ENCODE measurements at places on chromosomes 12 and 14. TPM values are rescaled to one million over a fixed set of nuclear protein-coding genes. Genes with fewer than 3 reads are reported as not detected.

KRT1 gene
- total RNA-seq = not detected

DNA sequence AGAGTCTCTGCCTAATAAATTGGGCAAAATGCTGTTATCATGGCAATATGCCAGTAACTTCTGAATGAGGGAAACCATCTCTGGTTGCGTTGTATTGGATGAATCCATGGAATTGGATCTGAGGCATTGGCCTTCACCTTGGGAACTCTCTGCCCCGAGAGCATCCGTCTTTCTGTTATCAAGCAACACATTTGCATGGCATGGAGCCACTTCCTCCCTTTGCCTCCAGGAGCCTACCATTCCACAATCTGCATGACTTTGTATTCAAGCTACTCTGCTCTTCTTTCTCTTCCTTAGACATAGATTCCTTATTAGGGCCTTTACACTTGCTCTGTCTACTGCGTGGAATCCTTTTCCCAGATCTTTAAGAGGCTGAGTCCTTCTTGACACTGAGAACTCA, 57.2 kb downstream of the RIC8B start:
- H3K4me3 ChIP-seq = no peak overlapping the region
- no peaks in the 10 kb centered on the region for H3K27me3 ChIP-seq
- peak overlapping the region; percentile 61 for H3K27ac ChIP-seq
- no peak for DNase-seq

GRCh38 chr12:128619263-128619662, 204.5 kb downstream of the SLC15A4 start:
- H3K27ac ChIP-seq = no peak overlapping the region
- H3K36me3 ChIP-seq = peaks cover 72% of the 10 kb centered on the region
- DNase-seq = no peak

- no peaks in the 10 kb centered on the region for H3K27me3 ChIP-seq
- no peak for DNase-seq
- no peak overlapping the region for H3K27ac ChIP-seq
- no peak overlapping the region for H3K4me3 ChIP-seq
Measured at GRCh38 chr12:27561535-27562350, 37.7 kb downstream of the PPFIBP1 start.

- no peak overlapping the region for H3K4me3 ChIP-seq
- no peak for DNase-seq
- no peaks in the 10 kb centered on the region for H3K4me1 ChIP-seq
- H3K27ac ChIP-seq = no peak overlapping the region
- no peaks in the 10 kb centered on the region for H3K36me3 ChIP-seq
- no peaks in the 10 kb centered on the region for H3K27me3 ChIP-seq
Measured at GRCh38 chr14:24280797-24281460, 9.5 kb upstream of the RABGGTA start.

TAS2R30 gene
- 1.7 TPM for total RNA-seq

- no peak for DNase-seq
- peaks cover 10% of the 10 kb centered on the region for H3K4me1 ChIP-seq
- no peak overlapping the region for H3K27ac ChIP-seq
Measured at GRCh38 chr14:67555518-67556090, 22.5 kb downstream of the PLEKHH1 start.

DNA sequence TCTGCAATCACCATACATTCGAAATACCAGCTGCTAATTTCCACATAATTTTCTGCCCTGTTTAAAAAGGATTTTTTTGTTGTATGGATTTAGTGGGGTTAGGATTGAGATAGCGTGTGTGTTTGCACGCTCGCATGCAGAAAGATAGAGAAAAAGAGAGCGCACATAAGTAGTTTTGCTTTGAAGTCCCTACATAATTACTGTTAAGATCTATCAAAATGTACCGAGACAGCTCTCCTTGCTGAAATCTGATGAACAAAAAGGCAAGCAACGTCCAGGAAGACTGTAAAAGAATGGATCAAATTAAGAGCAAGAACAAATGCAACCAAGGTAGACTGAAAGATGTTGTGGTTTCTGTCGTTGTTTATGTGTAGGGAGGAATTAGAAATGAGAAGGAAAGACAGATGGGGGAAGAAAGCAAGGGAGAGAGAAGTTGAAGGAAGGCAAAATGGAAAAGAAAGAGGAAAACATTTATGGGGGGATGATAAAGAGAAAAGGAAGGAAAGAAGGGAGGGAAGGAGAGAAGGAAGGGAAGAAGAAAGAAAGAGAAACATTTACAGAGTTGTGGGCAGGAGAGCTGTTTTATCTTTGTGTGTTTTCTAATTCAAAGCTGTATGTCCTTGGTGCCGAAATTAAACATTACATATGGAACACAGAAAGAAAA, 522.3 kb downstream of the MED13L start:
- no peaks in the 10 kb centered on the region for H3K36me3 ChIP-seq
- H3K27ac ChIP-seq = no peak overlapping the region
- peaks cover 12% of the 10 kb centered on the region for H3K4me1 ChIP-seq
- no peak overlapping the region for H3K4me3 ChIP-seq

DNA sequence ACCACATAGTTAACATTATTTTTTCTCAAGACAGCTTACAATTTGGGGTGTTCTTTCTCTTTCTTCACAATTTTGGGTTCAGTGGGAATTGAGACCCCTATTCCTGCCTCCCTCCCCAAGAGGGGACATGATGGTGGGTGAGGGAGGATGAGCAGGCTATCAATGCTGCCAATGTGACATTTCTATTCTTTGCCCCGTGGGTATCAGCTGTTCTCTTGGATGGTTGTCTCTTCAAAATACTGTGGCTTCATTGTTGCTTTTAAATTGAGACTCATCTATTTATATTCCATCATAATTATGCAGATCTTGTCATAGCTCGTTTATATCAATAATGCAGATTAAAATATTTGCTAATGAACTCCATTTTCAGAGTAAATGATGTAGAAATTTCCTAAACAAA, 56.5 kb upstream of the ANO4 start:
- H3K27me3 ChIP-seq = no peaks in the 10 kb centered on the region
- 0 out of 2 replicates have a peak, but pooled peaks cover 2% of the 10 kb centered on the region for H3K4me1 ChIP-seq
- no peak overlapping the region for H3K27ac ChIP-seq

GRCh38 chr12:22242726-22243125, 91.8 kb downstream of the ST8SIA1 start:
- no peaks in the 10 kb centered on the region for H3K36me3 ChIP-seq
- no peak overlapping the region for H3K4me3 ChIP-seq
- peaks cover 18% of the 10 kb centered on the region for H3K4me1 ChIP-seq
- H3K27ac ChIP-seq = no peak overlapping the region
- no peak for DNase-seq

- no peak for DNase-seq
- no peaks in the 10 kb centered on the region for H3K36me3 ChIP-seq
- no peaks in the 10 kb centered on the region for H3K27me3 ChIP-seq
- no peak overlapping the region for H3K27ac ChIP-seq
Measured at GRCh38 chr14:92656306-92657081, 91.9 kb downstream of the LGMN start.

ST8SIA1 gene
- 2.3 TPM for total RNA-seq

CCDC197 gene
- total RNA-seq = not detected

GRCh38 chr14:49972131-49972671, 79.3 kb downstream of the ARF6 start:
- H3K4me3 ChIP-seq = no peak overlapping the region
- H3K4me1 ChIP-seq = peaks cover 13% of the 10 kb centered on the region
- peak overlapping the region; percentile 17 for H3K27ac ChIP-seq
- no peaks in the 10 kb centered on the region for H3K27me3 ChIP-seq

RDH12 gene
- 0.55 TPM for total RNA-seq

DDN gene
- total RNA-seq = 0.33 TPM

GRCh38 chr12:46521145-46521544, 148.6 kb upstream of the SLC38A2 start:
- peaks cover 14% of the 10 kb centered on the region for H3K4me1 ChIP-seq
- H3K4me3 ChIP-seq = no peak overlapping the region
- H3K36me3 ChIP-seq = no peaks in the 10 kb centered on the region
- no peaks in the 10 kb centered on the region for H3K27me3 ChIP-seq
- H3K27ac ChIP-seq = no peak overlapping the region

GRCh38 chr14:24195186-24196070, at the start of gene TM9SF1:
Gene TM9SF1, minus strand, starts transcription at chr14:24195441. Its CDS starts 422 bp downstream, at chr14:24195019.
- peak within 1 kb of the TSS; percentile 94 for H3K4me3 ChIP-seq
- peaks cover 34% of the 10 kb centered on the region for H3K36me3 ChIP-seq
- H3K27me3 ChIP-seq = no peaks in the 10 kb centered on the region
- peaks cover 23% of the 10 kb centered on the region for H3K4me1 ChIP-seq
- H3K27ac ChIP-seq = peak within 1 kb of the TSS; percentile 97

DNA sequence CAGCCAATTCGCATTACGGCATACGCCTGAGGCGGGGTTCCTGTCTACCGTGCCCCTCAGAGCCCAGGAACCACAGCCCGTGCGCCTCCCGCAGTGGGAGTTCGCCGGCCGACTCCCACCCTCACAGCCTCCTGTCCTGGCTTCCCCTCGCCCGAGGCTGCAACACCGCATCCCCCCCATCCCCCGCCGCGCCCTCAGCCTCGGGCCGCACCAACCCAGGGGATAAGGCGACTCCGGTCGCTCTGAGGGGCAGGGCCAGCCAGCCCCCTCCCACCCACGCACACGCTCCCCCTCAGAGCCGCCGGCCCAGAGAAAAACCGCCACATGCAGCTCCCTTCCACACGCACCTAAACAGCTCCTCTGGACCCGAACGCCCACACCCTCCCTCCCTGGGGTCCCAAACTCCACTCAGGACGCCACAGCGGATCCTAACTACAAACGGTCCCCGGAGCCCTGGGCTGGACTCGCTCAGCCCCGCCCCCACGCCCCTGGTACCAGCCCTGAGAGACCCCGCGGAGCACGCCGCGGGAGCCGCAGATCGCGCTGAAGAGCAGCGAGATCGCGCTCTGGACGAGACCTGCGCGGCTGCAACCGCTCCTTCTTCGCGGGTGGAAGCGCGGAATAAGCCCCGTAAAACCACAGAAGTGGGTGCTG, at the start of gene C14orf39:
Gene C14orf39 (minus strand): TSS at position 466 of the 654 bp plus-strand sequence. CDS start 985 bp downstream, outside the sequence.
- H3K36me3 ChIP-seq = peaks cover 2% of the 10 kb centered on the region
- H3K4me3 ChIP-seq = peak within 1 kb of the TSS; percentile 82
- DNase-seq = peak; percentile 68
- peaks cover 3% of the 10 kb centered on the region for H3K4me1 ChIP-seq
- no peaks in the 10 kb centered on the region for H3K27me3 ChIP-seq
- no peak within 1 kb of the TSS for H3K27ac ChIP-seq

GRCh38 chr12:15276088-15276698, 46.1 kb upstream of the PTPRO start:
- no peak overlapping the region for H3K4me3 ChIP-seq
- no peak overlapping the region for H3K27ac ChIP-seq
- peaks cover 7% of the 10 kb centered on the region for H3K4me1 ChIP-seq

- no peak for DNase-seq
- peaks cover 6% of the 10 kb centered on the region for H3K4me1 ChIP-seq
- H3K27me3 ChIP-seq = no peaks in the 10 kb centered on the region
- H3K27ac ChIP-seq = no peak overlapping the region
Measured at GRCh38 chr14:92534932-92535643, 21.5 kb downstream of the RIN3 start.

RERGL gene
- total RNA-seq = not detected

LALBA gene
- total RNA-seq = not detected

- H3K27ac ChIP-seq = no peak overlapping the region
- peaks cover 15% of the 10 kb centered on the region for H3K27me3 ChIP-seq
- peaks cover 25% of the 10 kb centered on the region for H3K4me1 ChIP-seq
- H3K36me3 ChIP-seq = peaks cover 4% of the 10 kb centered on the region
Measured at GRCh38 chr14:56002342-56002741, 115.9 kb upstream of the PELI2 start.

ORMDL2 gene
- total RNA-seq = 37.9 TPM

DNA sequence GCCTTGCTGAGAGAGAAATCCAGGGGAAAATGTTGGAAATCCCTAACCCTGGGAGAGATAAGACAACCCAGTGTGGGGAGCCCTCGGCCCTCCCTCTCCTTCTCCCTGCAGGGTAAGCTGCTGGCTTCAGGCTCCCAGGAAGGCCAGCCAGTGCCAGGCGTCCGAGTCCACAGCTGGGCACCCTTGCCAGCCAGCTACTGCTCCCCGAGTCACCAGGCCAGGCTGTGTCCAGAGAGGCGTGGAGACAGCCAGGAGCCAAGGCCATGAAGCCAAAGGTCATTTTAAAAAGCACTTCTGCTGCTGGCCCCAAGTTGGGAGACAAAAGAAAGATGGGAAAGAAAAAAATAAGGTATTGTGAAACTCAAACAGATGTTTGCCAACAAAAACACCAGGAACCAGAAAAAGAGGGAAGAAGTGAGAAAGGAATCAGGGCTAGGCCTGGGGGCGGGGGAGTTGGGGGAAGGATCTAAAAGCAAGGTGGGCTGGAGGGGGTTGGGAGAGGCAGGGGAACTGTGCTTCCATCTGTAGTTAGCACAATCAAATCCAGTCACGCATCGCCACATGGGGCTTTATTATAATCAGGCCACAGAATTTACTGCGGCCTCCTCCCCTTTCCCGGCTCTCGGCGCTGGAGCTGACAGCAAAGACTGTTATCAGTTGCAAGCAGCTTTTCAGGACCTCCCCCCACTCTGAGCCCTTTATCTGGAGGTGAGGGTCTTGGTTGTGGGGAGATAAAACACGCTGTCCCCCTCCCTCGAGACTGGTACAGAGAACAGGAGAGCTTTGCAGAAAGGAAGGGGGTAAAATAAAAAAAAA, 33.5 kb downstream of the RBM19 start:
- H3K36me3 ChIP-seq = peaks cover 17% of the 10 kb centered on the region
- DNase-seq = no peak
- H3K27me3 ChIP-seq = no peaks in the 10 kb centered on the region
- no peak overlapping the region for H3K4me3 ChIP-seq
- H3K4me1 ChIP-seq = peaks cover 18% of the 10 kb centered on the region
- no peak overlapping the region for H3K27ac ChIP-seq

DNA sequence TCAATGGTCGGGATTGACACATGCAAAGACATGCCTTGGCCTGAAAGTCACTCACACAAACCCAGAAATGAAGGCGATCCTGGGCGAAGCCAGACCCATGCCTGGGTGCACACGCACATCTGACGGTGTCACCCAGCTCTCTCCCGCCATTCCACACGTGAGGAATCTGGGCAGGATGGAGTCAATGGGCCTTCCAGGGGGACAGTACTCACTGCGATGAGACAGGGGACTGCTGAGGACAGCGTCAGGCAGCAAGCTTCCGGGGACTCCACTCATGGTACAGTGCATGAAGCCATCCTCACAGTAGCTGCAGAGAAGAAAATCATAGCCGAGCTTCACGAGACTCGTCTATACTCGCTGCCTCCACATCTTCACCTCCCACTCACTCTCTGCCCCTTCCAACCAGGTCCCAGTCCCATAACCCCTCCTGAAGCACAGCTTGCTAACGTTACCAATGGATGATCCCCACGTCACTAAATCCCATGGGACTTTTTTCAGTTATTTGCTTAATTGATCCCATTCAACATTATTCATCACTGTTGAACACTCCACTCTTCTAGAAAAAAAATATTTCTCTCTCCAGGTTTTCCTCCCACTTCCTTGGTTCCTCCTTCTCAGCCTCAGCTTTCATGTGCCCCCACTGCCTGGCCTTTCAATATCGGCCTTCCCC, 77.8 kb downstream of the VWF start:
- no peaks in the 10 kb centered on the region for H3K4me1 ChIP-seq
- DNase-seq = no peak
- H3K27ac ChIP-seq = no peak overlapping the region
- no peaks in the 10 kb centered on the region for H3K27me3 ChIP-seq
- no peak overlapping the region for H3K4me3 ChIP-seq

OASL gene
- 0.28 TPM for total RNA-seq

DNA sequence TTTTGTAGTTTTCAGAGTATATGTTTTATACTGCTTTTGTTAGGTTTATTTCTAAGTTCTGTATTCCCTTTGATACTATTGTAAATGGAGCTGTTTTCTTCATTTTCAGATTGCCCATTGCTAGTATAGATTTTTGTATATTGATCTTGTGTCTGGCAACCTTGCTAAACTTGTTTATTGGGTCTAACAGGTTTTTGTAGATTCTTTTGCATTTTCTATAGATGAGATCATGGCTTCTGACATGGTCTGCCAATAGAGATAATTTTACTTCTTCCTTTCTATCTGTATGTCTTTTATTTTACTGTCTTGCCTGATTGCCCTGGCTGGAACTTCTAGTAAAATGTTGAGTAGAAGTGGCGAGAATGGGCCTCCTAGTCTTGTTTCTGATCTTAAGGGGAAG, 40.3 kb downstream of the ANKRD9 start:
- no peak overlapping the region for H3K4me3 ChIP-seq
- H3K27me3 ChIP-seq = no peaks in the 10 kb centered on the region
- no peak for DNase-seq
- no peak overlapping the region for H3K27ac ChIP-seq
- H3K4me1 ChIP-seq = no peaks in the 10 kb centered on the region
